ENCODE measurements at places on chromosomes 1 and 21.

- no peak for DNase-seq
Observed at GRCh38 chr1:7047866-7048265, 262.6 kb downstream of the CAMTA1 start.

GRCh38 chr1:41322835-41323234 is 38.4 kb upstream of the FOXO6 start:
- DNase-seq, result no peak

DNA sequence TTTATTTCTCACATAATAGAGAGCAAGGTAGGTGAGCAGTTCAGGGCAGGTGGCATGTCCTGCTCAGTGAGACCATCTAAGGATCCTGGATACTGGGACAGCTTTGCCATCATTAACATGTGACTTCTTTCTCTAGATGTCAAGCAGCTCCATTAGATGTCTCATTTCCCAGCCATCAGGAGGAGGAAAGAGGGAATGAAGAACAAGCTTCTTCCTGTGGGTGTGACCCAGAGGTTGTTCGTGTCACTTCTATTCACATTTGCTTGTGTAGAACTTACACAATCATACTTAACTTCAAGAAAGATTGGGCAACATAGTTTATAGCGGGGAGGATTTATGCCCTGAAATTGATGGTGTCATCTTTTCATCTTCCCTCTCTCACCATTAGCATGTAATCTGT is 169.2 kb upstream of the B3GALT2 start:
- DNase-seq, result no peak

- DNase-seq, result no peak
Observed at GRCh38 chr1:75265792-75266191, 131.6 kb downstream of the LHX8 start.

DNA sequence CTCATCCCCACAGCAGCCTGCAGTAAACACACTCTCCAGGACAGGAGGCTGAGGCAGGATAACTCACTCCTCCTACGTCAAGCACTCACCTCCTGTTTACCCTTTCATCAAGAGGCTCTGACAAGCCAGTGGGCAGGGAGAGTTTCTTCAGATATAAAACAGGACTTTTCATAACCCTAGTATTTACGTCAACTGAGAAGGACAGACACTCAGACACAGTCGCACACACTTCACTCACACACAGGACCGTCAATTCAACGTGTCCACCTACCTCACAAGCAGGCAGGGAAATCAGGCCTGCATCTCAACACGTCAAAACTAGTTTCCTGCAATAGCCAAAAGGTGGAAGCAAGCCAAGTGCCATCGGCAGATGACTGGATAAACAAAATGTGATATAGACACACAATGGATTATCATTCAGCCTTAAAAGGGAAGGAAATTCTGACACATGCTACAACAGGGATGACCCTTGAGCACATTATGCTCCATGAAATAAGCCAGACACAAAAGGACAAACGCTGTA is 48.6 kb downstream of the ITPKB start:
- no peak for DNase-seq

All from inflammatory macrophage treated with lipopolysaccharide for 1 hour (primary cell).